Calu3 (cell line): ENCODE measurements at places on chromosomes 5 and 9.

- no peak for DNase-seq
Observed at GRCh38 chr9:97675655-97676054, 21.5 kb downstream of the XPA start.

DNA sequence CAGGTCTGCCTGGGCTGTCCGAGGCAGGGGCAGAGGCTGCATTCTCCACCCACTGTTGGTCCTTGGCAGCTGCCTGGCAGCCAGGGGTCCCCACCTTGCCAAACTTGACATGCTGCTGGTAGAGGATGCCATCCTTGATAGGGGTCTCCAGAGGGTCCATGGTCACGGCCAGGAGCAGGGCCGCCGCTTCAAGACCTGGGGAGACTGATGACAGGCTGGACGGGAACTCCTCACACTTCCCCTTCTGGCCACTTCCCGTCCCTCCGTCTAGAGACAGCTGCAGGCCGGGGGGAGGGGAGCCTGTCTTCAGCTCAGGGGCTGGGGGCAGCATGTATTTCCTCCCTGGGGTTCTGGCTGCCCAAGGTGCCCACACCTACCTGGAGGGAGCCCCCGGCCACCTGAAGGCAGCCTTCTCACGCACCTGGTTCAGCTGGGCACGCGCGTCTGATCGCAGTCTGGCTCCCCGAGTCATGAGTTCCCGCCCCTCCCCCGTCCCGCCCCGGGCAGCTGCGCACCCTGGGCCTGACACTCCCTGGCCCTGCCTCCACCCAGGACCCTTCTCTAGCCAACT lies at the start of gene DOK3:
Gene DOK3, minus strand, starts transcription at position 446 of the 571 bp plus-strand sequence. Its CDS starts 286 bp downstream, at position 160.
- DNase-seq = no peak

DNA sequence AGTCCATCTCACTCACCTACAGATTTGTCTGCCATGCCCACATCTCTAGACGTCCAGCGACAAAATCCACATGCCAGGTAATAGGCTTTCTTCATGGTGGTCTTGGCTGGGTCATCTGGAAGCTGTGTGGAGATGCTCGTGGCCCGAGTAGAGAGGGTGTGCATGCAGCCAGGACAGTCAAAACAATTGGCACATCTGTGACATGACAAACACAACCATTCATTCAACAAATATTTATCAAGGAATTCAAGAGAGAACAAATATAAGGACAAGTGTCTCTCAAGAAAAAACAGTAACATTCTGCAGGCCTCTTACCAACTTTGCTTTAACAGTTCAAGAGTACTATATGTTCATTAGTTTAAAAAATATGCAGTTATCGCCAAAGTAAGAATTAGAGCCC lies 5.4 kb downstream of the DCTN4 start:
- DNase-seq = no peak

- no peak for DNase-seq
Observed at GRCh38 chr9:117412841-117413240, 2.0 kb downstream of the ASTN2 start.

DNA sequence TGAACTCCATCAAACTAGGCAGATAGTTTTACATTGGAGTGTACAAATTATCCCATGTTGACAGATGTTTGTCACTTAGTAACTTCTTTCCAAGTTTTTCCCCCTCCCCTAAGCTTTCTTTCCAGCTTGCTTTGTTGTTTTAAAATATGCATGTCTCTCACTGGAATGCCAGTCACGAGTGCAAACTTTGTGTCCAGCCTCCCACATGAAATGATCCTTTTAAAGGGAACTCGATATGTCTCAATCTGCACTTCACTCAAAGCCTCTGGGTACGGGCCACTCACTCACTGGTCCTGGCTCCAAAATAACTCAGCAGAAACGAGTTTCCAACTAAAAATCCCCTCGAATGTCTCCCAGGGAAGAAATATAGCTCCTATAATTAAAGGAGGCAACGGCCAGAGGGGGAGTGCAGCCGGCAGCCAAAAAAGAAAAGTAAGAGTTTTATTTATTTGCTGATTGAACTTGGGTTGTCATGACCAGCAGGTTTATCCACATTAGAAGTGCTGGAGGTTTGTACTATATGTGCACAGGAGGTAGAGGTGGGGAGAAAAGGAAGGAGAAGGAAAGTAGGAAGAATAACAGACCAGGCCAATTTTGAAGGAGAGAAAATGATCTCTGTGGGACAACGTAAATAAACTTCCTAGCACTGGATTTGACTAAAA lies 17.5 kb downstream of the NR2F1 start:
- no peak for DNase-seq

- no peak for DNase-seq
Observed at GRCh38 chr9:116467740-116468351, 219.3 kb upstream of the TRIM32 start.

- no peak for DNase-seq
Observed at GRCh38 chr5:121319292-121319691, 532.4 kb upstream of the FTMT start.

- DNase-seq = no peak
Observed at GRCh38 chr5:9865574-9865973, 235.4 kb upstream of the TAS2R1 start.

GRCh38 chr9:135108831-135109510 lies 21.5 kb downstream of the OLFM1 start:
- DNase-seq = no peak

DNA sequence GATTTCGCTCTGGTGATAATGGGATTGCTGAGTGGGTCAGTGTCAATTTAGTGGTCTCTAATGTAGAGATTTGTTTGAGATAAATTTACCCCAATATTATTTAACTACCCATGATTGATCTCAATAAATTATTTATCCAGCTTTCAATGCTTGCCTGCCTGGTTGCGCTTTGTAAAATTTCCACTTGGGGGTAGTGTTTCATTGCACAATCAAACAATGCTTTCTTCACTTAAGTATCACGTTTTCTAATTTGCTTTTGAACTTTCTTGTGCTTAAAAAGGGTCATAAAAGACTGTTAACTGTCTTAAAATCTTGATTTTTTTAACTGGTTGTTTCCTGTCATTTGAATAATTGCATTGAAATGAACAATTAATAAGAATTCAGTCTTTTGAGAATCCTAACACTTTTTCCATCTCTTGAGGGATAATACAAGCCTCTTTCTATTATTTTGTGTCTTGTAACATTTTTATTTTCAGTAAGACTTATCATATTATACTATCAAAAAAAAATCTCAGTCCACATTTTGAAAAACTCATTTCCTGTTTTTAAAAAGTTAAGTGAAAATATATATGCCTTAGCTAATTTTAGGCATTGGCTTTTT lies 18.7 kb downstream of the HSD17B4 start:
- DNase-seq = peak; percentile 41

DNA sequence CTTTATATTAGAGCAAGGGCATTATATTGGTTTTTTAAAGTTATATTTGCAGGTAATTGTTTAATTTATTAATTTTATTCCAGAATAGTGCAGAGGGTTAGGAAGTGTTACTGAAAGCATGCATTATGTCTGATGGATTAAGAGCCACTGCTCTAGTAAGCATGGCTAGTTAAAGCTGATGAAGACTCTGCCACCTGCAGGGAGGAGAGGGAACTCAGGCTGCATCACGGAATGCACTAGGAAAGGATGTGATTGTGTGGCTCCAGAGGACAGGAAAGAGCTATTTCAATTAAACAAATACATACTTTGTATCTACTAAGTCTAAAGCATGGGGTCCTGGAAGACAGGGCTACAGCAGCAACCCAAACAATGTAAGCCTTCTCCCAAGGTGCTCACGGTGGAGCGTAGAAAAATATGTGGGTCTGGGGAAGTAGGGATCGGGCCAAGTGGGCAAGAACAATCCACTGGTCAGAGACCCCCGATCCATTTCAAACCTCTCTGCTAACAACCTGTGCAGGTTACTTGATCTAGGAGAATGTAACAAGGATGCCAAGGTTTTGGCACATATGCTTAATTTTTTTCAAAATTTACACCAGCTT lies 15.3 kb upstream of the GRXCR2 start:
- DNase-seq = peak; percentile 72

DNA sequence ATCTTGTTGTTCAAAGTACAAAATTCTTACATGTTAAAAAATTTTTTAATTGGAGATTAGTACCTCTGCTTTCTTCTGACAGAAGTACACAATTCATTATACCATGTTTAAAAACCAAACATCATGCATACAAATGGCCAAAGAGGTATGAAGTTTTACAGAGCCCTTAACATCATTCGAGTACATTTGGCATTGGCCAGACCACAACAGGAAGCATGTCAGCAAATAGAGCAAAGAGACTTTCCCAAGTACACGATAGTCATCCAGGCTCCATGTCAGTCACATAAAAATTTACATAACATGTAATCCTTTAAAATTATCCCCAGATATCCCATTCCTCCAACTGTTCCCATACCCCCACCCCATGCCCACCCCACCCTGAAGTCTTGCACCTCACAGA lies 22.5 kb downstream of the HMGCS1 start:
- DNase-seq = no peak

- DNase-seq = no peak
Observed at GRCh38 chr9:69976152-69976551, 67.5 kb upstream of the MAMDC2 start.

DNA sequence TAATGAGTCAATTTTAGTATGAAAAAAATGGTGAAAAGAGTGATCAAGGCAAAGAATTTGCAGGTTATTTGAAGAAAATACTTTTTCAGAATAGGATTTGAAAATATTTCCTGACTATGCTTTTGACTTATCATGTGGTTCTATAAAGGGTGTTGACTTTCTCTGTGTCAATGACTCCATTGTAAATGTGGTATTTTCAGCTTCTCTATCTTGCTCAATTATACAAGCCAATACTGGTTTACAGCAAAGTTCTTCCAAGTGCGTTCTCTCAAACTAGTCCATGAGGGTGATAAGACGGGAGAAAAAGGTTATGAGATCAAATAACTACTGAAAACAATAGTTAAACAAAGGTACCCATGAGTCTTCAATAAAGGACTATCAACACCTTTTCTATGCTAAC lies 21.7 kb downstream of the IL33 start:
- DNase-seq = no peak
